Activated T-helper 1 cell treated with anti-CD3 and anti-CD28 coated beads, Interleukin-2, amount 50 U/mL, for 16 hours (primary cell): ENCODE measurements at places on chromosomes 12 and 14.

DNA sequence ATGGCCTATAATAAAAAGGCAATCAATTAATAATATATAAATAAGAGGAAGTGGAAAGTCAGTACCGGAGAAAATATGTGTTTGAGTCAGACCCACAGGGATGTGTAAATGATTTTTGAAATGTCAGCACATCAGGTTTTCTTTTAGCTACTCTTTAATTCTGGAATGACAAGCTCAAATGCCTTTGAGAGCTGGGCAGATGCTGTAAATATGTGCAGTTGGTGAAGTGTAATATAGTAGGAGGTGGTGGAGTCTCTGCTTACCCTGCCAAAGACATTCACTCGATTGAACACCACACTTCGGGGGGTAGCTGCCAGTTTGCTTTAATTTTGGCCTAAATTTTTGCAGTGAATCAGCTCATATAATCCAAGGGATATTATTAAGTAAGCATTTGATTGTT lies 93.0 kb downstream of the PLEKHA5 start:
- DNase-seq = no peak

DNA sequence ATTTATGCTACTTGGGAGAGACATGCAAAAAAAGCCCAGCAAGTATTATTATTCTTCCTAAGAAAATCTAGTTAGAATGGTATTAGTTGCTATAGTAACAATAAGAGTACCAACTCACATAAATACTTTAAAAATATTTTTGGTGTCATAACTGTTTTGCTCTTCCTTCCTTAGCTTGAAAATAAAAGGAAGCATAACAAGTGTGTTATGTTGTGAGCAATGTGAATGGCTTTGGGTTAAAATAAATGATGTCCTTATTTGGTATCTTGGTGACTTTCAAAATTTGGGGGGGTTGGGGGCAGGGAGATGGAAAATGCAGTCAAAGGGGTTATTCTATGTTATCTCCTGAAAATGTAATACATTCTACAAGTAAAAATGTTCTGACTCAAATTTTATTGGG lies 91.0 kb downstream of the ELK3 start:
- DNase-seq = no peak

GRCh38 chr12:10690906-10691305 lies 17.1 kb upstream of the STYK1 start:
- no peak for DNase-seq

DNA sequence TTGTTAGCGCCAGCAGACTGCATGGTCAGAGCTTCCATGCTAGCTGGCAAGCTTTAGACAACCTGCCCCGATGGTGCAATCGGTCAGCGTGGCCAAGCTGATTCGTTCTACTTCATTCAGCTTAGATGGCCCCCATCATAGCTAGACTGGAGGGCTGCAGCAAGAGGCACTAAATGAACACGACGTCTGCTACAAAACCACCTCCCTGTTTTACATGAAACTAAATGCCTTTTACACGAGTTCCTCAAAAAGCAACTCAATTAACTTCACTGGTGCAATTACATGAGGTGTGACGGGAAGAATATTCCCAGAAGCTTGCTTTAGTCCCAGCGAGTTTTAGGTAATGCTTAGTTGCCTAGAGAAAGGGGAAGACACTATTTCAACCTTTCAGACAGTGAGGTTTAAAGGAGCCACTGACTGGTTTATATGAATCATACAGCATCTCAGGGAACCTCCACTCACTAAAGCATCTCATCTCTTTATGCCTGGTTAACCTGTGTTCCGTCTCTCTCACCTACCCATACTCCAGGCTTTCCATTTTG lies 8.4 kb downstream of the NIN start:
- no peak for DNase-seq

DNA sequence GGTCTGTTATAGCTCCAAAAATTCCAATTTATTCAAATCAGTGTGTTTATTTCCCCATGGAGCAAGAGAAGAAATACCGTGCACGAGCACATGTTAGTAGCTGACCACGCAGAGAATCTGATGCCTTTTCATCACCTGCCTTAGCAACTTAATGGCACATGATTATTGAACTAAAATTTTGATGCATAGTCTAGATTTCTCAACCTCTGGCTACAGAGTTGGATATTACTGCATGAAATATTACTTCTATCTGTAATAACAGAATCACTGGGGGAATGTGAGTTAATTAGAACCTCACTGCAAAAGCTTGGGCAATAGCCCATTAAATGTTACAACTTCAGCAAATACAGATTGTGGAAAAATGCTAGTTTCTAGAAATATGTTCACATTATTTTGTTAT lies 335.8 kb downstream of the FLRT2 start:
- no peak for DNase-seq

GRCh38 chr14:32625211-32625610 lies 296.1 kb downstream of the AKAP6 start:
- DNase-seq = no peak

DNA sequence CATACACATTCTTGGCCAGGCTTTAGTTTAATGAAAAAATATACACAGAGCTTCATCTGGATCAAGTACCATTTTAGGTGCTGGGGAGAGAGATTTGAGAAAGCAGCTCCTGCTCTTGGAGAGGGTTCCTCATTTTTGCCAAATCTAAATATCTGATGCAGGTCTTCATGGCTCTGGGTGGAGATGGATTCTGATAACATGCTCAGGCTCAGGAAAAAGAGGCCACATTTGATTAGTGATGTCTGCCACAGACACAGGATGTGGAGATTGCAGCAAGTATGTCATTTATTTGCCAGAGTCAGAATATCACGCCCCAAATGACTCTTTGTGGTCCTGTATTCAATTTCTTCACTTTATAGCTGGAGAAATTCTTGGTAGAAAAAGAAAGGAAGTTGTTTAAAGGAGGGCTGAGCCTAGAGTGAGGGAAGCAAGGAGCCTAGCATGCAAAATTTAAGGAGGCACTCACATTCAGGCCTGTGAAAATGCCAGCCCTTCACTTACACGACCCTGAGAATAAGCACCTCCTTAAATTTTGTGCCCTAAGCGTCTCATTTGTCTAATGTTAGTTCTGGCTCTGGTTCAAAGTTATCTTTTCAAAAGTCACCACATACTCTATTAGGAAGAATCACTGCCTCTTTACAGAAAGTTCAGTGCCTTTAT lies 492.9 kb upstream of the TBX3 start:
- no peak for DNase-seq

- DNase-seq = no peak
Measured at GRCh38 chr12:117361905-117362304, 479 bp upstream of the NOS1 start.

- no peak for DNase-seq
Measured at GRCh38 chr14:74083784-74084276, 423 bp downstream of the ALDH6A1 start.

GRCh38 chr12:31224768-31225448 lies 101.0 kb downstream of the SINHCAF start:
- no peak for DNase-seq

DNA sequence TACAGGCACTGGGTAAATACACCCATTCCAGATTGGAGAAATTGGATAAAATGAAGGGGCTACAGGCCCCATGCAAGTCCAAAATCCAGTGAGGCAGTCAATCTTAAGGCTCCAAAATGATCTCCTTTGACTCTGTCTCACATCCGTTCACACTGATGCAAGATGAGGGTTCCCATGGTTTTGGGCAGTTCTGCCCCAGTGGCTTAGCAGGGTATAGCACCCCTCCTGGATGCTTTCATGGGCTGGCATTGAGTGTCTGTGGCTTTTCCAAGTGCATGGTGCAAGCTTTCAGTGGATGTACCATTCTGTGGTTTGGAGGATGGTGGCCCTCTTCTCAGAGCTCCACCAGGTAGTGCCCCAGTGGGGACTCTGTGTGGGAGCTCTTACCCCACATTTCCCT lies 427.2 kb downstream of the TRHDE start:
- DNase-seq = no peak

DNA sequence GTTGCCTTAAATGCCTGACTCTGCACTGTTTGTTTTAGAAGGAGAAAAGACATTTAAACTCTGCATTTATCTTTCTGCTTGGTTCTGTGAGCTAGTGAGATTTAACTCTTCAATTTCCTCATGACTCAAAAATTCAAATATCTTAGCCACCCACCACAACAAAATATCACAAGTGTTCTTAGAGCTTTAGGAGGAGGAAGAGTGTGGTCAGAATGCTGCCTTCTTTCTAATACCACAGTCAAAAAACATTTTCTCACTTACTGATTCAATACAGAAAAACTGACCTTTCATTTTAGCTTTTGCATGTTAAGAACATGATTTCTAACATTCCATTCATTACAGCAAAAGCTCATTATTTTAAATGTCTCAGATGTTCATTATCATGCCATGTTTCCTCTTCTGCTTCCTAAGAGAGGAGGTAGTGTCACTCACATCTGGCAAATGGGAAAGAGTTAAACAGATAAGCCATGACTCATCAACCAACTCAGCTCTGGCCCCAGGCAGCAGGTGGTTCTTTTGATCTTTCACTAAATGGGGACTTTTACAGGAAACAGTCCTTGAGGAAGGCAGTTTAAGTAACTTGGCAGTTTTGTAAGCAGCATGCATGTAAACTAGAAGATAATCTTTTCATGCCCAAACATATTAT lies 56.4 kb upstream of the RNU6-8 start:
- no peak for DNase-seq

DNA sequence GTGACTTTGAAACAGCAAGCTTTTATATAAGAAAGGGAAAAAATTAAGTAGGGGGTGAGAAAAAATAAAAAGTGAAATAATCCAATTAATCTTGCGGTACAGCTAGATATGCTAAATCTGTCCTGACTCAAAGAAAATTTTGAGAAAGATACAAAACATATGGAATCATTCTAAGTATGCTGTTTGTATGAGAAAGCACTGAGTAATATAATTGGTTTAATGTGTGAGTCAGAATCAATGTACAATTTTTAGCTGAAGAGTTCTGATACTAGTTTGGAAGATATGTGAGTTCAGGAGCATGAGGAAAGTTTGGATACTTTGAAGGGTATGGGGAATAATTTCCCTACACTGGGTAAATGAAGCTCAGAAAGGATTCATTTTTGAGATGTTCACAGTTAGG lies 190.9 kb upstream of the RASSF8 start:
- no peak for DNase-seq
